Stimulated activated CD4-positive, alpha-beta T cell treated with anti-CD3 and anti-CD28 coated beads, Interleukin-12 subunit alpha, Interleukin-12 subunit beta, amount 100 ng/mL, for 4 hours (primary cell): ENCODE measurements at places on chromosomes 3 and 15.

DNA sequence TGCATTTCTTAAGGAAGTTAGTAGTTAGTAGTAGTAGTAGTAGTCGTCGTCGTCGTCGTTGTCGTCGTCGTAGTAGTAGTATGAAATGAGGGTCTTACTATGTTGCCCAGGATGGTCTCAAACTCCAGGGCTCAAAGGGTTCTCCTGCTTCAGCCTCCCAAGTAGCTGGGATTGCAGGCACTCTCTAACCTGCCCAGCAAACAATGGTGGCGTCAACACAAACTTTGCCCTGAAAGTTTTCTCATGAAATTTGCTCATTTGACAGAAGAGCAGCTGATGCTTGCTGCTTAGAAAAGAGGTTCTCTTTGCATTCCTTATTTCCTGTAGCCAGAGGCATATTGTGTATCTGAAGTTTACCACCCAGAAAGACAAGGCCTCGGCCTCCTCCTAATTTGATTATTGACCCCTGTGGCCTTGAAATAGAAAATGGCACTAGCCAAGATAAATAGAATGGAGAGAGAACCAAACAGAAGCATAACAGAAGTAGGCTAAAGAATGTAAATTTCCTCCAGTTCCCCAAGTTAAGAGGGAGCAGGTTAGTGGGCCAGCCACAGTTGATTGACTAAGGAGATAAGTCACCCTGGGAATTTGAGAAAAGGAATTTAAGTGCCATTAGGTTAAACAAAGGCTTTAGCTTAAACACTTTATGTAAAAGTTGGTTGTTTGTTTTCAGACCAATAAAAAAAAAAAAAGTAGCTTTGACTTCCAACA is 166.2 kb upstream of the ROBO2 start:
- DNase-seq: no peak

GRCh38 chr3:157931517-157931916 is 174.7 kb downstream of the SHOX2 start:
- DNase-seq: no peak

DNA sequence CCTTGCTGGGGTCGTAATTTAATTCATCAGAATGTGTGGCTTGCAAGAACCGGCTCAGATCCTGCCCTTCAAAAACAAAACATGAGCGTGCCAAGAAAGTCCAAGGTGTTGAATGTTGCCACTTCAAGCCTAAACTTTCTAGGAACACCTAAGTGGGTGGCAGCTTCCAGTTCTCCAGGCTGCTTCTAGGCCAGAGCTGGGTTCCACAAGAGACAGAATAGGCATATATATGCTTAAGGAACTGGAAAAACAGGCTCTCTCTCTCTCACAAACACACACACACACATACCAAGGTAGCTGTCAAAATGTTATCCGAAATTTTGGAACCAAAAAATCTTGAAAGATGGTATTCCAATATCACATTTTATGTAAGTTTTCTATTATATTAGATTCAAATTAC is 890 bp upstream of the ADIPOQ start:
- DNase-seq: no peak

- no peak for DNase-seq
Observed at GRCh38 chr15:86892774-86893449, 813.2 kb downstream of the AGBL1 start.
